ENCODE measurements at places on chromosomes 11 and 22.

DNA sequence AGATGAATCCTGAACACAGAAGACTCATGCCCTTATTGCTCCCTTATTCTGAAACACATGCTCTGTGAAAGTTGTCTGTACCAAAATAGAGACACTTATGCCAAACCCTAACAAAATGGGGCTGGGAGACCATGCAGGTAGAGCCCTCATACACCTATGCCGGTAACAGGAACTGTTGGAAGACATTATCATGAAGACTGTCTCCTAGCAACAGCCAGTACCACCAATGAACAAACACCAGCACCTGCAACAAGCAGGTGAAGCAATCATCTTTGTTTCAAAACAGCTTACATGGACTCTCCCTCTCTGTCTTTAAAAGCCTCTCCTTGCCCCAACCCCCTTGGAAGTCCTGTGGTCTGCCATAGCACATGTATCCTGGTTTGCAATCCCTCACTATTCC, 17.2 kb downstream of the SLC5A4 start:
- DNase-seq = no peak

DNA sequence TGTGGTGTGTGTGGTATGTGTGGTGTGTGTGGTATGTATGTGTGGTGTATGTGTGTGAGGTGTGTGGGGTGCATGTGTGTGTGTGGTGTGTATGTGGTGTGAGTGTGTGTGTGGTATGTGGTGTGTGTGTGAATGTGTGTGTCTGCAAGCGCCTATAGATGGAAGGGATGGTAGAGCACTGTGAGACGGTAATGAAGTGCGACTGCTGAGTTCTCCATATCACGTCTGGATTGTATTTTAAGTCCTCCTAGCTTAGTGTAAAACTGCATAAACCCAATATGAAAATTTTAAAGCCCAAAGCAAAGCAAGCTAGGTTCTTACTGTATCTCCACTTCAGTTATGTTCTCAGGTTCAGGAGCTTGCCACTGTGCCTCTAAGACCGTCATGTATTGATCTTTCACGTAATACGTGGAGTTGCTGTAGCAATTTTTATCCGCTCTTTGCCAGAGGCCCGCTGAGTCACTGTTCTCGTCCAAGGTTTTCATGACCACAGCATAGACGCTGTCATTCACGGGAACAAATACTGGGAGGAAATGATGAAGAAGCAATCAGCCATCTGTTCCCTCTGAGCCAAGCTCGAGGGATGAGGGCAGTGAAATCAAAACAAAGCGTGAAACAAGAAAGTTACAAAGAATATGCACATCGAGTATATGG, 5.5 kb downstream of the PLET1 start:
- no peak for DNase-seq

DNA sequence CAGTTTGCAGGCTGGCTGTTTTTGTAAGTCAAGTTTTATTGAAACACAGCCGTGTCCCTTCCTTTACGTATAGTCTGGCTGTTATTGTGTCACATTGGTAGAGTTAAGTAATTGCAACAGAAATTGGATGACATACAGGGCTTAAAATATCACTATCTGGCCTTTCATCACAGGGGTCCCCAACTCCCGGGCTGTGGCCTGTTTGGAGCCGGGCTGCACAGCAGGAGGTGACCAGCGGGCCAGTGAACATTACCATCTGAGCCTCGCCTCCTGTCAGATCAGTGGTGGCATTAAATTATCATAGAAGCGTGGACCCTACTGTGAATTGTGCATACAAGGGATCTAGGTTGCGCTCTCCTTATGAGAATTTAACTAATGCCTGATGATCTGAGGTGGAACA, 31.7 kb downstream of the EXT2 start:
- DNase-seq = no peak

- DNase-seq = no peak
Measured at GRCh38 chr11:121138259-121138658, 37.2 kb downstream of the TECTA start.

DNA sequence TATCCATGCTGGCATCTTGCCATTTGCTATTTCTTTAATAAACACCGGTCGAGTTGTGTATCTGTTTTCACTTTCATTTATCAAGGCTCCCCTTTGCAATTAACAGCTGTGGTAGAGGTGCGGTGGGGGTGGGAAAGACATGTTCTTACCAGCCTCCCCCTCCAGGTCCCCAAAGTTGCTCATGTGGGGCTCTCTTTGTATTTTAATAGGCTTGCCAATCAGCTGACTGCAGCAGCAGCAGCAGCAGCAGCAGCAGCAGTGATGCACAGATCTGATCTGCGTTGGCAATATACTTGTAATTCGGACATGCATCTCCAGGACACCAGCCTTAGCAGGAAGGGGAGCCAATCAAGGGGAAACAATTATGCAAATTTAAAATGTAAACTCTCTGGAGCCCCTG, 40.3 kb upstream of the E2F8 start:
- no peak for DNase-seq

DNA sequence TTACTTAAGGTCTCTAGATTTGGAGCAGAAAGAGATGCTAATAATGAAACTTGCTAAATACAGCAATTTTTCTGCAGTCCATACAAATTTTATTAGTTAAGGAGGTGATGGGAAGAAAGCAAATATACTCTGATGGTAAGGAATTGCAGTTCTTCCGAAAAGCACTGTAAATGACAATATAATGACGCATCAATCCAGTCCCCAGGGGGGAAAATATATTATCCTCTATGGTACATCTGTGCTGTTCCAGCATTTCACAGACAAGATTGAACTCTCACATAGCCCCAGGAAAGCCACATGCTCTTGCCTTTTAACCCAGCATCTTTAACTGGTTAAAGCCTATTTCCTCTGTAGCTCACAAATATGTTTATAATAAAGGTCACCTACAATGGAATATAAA, 416.6 kb upstream of the CCDC90B start:
- no peak for DNase-seq

- DNase-seq = no peak
Measured at GRCh38 chr11:117915672-117916235, 13.4 kb downstream of the TMPRSS13 start.

DNA sequence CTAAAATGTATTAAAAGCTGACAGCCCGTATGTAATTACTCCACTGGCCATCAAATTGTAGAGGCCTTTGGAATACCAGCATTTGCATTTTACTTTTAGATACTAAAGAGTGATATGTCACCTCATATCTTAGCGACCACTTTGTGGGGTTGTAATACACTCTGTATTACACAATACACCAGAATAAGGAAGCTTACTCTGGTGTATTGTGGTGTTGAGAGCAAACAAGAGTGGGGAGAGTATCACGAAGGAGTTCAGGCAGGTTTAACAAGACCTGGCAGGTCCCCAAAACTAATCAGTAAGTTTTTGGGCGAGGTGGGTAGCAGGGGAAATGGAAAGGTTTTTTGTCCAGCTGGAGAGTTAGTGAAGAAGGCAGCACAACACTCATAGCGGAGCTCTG, 3.2 kb downstream of the NUP50 start:
- DNase-seq = no peak

- no peak for DNase-seq
Measured at GRCh38 chr11:1739576-1739975, 10.8 kb downstream of the IFITM10 start.

DNA sequence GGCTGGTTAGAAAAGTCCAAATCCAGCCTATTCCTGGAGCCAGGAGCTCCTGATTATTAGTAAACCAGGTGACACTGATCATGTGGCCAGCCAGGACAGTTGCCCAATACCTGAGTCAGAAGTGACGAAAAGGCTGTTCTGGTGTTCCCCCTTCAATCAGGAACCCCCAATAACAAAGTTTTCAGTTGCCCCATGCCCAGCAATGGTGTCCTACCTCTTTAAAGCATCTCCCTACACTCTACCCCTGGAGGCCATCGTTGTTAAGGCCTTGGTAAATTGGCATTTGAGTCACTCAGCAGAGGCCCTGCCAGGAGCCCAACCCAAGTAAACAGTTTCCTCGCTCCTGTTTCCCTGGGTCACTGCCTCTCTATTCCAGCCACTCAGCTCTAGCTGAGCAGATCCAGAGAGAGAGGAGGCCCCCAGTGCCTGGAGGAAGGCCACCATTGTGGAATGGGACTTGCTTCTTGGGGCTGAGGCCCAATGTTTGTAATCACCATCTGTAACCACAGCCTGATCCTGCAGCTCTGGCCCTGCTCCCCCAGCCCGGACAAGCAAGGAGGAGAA, 25.0 kb downstream of the ARHGAP1 start:
- no peak for DNase-seq

GRCh38 chr22:27107824-27108223, 450.4 kb downstream of the MIAT start:
- no peak for DNase-seq

- DNase-seq = no peak
Measured at GRCh38 chr11:638631-639331, 1.7 kb downstream of the DRD4 start.

DNA sequence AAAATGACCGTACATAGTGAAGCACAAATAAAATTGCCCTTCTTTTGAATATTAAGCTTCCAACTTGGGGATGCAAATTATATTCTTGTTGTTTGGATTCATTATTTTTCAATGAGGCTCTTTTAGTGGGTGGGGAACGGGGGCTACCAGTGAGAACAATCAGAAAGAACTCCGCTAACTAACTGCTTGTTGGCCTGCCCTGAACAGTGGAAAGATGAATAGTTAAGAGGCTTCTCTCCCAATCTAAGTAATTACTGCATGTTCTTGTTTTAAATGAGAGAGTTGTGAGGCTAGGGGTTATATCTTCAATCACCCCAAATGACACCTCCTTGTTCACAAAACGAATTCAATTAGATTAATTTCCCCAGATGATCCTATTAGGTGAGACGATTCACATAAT, 322.0 kb downstream of the FAT3 start:
- no peak for DNase-seq

- DNase-seq = no peak
Measured at GRCh38 chr22:42664976-42665831, 16.0 kb upstream of the CYB5R3 start.

DNA sequence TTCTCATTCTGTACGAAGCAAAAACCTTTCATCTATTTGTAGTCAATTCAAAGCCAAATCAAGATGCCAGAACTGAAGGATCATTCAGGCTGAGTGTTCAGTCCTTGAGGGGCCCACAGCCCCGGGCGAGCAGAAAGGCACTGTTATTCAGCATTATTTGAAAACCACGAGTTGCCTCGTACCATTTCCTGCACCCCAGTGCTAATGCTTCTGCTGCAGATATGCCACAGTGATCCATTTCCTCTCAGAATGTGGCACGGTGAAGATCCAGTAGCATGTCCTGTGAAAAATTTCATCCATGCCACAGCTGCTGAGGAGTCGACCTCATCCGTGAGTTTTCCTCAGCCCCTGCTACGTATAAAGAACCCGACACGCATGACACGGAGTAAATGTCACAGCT, 85.4 kb downstream of the OSBP2 start:
- no peak for DNase-seq

DNA sequence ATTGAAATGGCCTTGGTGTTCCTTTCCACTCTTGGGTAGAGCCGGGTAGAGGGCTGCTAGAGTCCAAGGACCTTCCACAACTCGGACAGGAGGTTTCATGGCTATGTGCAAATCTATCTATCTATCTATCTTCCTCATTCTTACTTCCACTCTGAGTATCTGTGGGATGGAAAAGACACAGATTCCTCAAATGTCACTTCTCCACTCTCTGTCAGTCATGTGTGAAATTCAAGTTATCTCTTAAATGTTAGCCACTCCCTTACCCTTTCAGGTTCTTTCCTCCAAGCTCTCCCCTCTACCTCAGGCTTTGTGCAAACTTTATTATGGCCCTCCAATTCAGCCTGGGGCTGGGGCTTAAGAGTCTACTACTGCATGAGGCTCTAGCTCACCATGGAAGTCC, 84.3 kb downstream of the GDPD4 start:
- no peak for DNase-seq

- no peak for DNase-seq
Measured at GRCh38 chr11:15525582-15525981, 410.9 kb downstream of the INSC start.

- no peak for DNase-seq
Measured at GRCh38 chr22:49269928-49270327, 557.7 kb downstream of the BRD1 start.

DNA sequence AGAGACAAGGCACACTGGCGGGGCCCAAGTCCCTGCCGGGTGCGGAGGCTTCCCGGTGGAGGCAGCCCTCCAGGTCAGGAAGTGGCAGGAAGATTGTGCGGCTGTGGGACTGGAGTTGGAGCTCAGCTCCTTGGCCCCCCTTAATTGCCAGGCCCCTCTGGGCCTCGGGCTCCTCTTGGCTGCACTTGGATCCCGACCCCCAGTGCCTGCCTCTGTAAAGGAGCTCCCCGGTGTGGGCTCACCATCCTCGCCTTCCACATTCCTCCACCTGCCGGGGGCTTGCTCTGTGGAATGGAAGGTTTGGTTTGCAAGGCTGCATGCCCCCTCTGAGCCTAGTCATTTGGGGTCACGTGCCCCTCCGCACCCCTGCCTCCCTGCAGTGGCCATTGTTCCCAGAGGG, 38.1 kb upstream of the COMT start:
- DNase-seq = no peak

DNA sequence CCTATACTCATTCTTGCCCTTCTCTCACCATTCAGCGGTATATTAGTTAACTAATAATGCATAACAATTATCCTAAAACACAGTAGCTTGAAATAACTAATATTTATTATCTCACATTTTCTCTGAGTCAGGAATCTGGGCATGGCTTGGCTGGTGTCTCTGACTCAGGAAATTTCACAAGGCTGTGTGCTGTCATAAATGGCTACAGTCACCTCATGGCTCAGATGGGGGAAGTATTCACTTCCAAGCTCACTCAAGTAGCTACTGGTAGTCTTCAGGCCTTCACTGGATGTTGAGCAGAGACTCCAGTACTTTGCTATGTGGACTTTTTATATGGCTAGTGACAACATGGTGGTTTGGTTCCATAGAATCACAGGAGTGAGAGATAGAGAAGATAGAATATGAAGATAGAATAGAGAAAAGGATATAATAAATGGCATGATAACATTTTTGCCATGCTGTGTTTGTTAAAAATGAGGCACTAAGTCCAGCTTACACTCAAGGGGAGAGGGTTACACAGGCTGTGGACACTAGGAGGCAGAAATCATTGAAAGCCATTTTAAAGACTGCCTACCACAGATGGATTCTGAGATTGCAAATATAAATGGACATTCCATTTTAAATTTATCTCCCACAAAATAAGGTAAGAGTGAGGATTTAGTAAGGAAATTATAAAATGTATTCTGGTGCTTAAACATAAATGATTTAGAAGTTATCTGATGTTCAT, 997.8 kb upstream of the CHORDC1 start:
- no peak for DNase-seq

GRCh38 chr11:112128483-112129121, 35.3 kb downstream of the IL18 start:
- DNase-seq = no peak

- no peak for DNase-seq
Measured at GRCh38 chr22:23689414-23689813, 1.4 kb upstream of the RGL4 start.

Measured in activated T-cell treated with anti-CD3 and anti-CD28 coated beads for 48 hours (primary cell).